Stimulated activated CD4-positive, alpha-beta T cell treated with anti-CD3 and anti-CD28 coated beads, TNF-alpha, amount 100 ng/mL, for 1 hour (primary cell): ENCODE measurements at places on chromosomes 2 and 18.

GRCh38 chr2:206556357-206556949 is 85.8 kb upstream of the FAM237A start:
- DNase-seq: no peak

DNA sequence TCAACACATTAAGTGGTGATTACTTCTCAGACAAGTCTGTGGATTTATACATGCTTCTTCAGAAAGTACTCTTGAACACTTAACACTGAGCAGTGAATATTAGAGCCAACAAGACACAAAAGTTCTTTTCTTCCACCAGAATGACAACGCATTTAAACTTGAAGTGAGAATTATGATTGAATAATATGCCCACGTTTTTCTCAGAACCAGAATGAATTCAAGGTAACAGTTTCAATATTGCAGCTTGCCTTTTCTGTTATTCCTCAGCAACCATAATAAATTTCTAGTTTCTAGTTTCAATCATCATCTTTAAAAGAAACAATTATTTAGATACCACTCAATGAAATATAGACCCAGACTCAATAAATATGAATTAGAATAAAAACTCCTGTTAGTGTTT is 547.0 kb downstream of the NUP35 start:
- no peak for DNase-seq

GRCh38 chr2:223870840-223871611 is 33.6 kb upstream of the AP1S3 start:
- no peak for DNase-seq

DNA sequence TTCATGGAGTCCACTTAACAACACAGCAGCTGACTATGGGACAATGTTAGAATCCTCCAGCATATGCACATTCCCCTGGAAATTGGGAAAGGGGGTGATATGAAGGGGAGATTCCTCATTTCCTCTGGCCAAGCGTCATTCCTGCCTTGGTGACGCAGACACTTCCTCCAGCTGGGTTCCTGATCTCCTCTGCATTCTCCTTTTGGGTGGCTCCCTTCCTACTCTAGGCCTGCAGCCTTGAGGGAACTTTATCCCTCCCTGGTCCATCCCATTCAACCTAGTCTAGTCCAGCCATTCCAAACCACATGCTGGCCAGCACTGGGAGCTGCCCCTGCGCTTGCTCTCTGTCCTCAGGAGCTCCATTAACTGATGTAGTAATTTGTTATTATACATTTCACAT is 216.8 kb downstream of the VAPA start:
- no peak for DNase-seq

GRCh38 chr18:63079114-63079513 is 240.5 kb downstream of the BCL2 start:
- DNase-seq: no peak

DNA sequence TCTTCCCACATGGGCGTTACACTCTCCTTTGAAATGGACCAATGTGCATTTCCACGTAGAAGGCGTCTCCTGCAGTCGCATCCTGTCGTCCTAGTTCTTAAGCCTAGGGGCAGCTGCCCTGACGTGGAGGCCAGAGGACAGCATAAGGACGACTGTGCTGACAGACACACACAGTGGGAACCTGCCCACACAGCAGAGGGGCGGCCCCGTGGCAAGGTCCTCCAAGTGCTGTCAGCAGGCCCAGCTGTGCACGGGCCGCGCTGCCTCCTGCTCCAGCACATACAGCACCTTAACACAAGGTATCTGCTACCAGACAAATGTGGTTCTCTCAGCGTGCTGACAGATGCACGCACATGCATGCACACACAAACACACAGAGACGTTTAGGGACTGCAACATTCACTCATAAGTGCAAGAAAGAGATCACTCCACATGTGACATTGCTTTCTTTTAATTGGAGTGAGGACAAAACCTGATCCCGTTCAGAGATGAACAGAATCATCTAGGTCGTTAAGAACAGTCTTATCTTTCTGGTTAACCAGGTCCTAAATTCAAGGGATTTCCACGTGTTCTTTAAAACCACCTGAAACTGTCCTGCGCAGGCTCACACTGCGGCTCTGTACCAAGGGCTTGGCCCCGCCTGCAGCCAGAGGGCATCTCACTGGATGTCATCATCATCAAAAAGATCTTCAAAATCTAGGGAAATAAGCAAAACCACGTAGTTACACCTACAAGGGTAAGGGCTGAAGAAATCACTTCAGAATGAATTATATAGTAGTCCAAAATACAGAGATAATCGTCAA is 5.5 kb downstream of the COPS9 start:
- DNase-seq: no peak

GRCh38 chr2:151029406-151030157 is 232.1 kb downstream of the RBM43 start:
- DNase-seq: no peak

GRCh38 chr2:119958670-119959268 is 54.1 kb upstream of the EPB41L5 start:
- DNase-seq: no peak

- DNase-seq: no peak
Observed at GRCh38 chr18:10164271-10165071, 250.7 kb downstream of the VAPA start.

DNA sequence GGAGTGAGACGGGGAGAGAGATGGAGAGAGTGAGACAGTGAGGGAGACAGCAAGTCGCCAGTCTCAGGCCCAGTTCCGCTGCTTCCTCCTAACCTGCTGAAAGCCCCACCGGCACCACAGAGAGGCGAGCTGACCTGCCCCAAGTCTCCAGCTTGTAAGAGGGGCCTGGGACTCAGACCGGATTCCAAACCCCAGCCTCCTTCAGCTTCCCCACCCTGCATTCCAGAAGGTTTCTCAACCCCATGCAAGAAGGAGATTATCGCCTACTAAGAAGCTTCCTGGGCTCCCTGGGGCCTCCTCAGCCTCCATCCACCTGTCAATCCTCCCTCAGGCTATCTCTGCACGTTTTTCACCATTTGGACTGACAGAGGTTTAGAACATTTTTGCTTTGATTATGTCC is 173.1 kb upstream of the RAB6C start:
- no peak for DNase-seq

- DNase-seq: no peak
Observed at GRCh38 chr2:190564838-190565237, 30.3 kb upstream of the NEMP2 start.

- no peak for DNase-seq
Observed at GRCh38 chr18:3156325-3156640, 63.5 kb downstream of the MYOM1 start.

DNA sequence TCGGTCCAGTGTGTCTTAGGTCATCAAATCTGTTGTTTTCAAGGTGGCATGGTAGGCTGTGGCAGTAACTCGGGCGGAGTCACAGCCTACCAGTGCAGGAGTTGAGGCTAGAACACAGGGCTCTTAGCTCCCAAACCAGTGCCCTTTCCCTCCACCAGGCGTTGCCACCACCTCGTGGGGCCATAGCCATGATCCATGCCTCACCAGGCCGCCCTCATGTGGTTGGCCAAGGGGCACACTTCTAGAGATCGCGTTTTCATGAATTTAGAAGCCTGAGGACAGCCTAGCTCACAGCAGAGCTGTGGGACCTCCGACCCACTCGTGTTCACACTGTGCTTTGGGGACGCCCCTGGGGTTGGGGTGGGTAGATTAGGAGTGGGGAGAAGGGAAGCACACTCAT is 10.6 kb downstream of the SEC11C start:
- no peak for DNase-seq

- no peak for DNase-seq
Observed at GRCh38 chr2:85794491-85795121, 40.8 kb downstream of the ATOH8 start.

GRCh38 chr2:148781544-148781943 is 93.5 kb upstream of the KIF5C start:
- no peak for DNase-seq
